NAMALWA (cell line): ENCODE measurements at places on chromosomes 3 and 15.

GRCh38 chr3:46668591-46668990 lies 24.9 kb downstream of the ALS2CL start:
- no peak for DNase-seq

GRCh38 chr3:174266476-174266875 lies 592.7 kb upstream of the NAALADL2 start:
- no peak for DNase-seq

- no peak for DNase-seq
Measured at GRCh38 chr3:365268-365667, 168.7 kb downstream of the CHL1 start.

- DNase-seq: no peak
Measured at GRCh38 chr3:24853685-24854490, 359.2 kb upstream of the THRB start.

DNA sequence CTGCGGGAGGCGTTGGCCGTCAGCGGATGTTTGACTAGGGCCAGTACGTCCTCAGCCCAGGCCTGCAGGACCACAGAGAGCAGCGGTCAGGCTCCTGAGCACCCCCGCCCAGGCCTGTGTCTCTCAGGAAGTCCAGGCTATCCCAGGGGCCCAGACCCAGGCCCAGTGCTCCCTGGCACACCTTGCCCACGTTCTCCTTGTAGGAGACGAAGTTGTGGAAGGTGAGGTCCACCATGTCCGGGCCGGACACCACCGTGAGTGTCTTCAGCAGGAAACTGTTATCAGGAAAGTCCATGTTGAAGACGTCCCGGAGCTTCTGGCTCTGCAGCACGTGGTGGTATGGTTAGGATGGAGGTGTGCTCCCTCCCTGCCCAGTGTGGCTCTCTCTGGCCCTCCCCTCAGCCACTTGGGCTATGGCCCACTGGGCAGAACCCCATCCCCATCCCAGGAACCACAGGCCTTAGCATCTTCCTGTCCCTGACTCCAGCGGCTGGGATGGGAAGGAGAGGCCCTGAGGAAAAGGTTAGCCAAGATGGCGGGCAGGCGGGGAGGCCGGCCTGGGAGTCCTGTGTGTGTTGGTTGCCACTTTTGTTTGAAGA lies 5.3 kb downstream of the PLCB2 start:
- DNase-seq: no peak

- DNase-seq: no peak
Measured at GRCh38 chr15:43219929-43220928, 589 bp downstream of the EPB42 start.

DNA sequence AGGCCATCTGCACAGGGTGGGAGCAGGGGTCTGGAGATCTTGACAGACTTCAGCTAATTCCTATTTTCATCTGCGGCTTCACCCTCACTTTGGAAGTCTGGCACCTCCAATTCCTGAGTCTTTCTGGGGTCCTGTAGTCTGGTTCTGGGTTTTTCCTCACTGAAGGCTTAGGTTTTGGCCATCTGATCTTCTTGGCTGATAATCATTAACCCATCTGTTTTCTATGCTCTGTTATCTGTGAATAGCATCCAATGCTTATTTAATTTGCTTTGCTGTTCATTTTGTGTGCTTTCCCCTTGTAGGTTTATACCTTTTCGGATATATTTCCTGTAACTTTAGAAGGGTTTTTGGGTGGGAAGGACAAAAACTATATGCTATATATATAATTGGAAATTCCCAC lies 17.6 kb downstream of the TATDN2 start:
- no peak for DNase-seq

DNA sequence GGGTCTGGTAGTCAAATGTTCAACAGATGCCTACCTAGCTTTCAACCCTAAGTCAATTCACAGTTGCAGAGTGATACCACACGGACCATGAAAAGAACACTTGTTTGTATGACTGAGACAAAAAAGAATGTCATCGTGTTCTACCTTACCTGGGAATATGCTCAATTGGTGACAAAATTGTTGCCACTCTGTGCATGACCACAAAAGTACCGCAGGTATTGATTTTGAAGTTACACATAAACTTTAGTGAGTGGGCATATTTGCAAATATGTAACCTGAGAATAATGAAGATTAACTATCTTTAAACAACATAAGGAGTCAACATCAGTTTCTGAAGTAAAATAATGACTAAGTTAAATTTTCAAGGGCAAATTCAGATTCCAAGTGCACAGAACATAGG lies 53.4 kb upstream of the SNRPN start:
- no peak for DNase-seq

DNA sequence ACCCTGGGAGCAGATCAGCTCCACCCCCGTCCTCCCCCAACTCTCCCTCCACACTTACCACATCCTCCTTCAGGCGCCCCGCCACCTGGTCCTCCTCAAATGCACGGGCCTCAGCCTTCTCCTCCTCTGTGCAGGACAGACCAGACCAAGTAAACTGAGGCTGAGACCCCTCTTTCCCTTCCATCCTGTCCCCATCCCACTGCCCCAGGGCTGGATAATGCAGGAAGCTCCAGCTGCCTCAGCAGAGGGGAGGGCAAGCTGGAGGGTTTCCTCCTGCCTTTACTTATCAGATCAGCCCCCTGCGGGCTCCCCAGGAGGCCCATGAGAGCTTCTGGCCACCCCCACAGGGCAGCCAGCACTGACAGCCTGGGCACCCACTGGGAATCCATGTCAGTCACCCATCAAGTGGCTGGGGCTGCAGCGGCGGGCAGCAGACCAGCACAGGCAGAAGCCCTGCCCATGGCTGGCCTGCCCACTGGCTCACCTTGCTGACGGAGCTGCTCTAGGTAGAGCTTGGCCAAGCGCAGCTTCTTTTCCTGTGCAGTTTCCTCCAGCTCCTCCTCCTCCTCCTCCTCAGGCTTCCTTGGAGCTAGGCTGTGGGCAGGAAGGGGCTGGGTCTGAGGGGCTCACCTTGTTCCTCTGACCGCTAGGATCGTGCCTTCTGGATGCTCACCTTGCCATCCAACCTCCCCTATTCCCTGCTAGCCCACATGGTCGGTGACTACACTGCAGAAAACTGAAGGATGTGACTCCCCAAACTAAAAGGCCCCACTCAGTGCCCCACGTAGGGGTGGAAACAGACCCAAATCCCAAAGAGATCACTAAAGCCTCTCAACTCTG lies 3.9 kb downstream of the RRP9 start:
- DNase-seq: no peak

- no peak for DNase-seq
Measured at GRCh38 chr3:195931582-195932273, 23.4 kb upstream of the TNK2 start.

GRCh38 chr3:71064291-71064955 lies 519.1 kb downstream of the FOXP1 start:
- peak; percentile 63 for DNase-seq

DNA sequence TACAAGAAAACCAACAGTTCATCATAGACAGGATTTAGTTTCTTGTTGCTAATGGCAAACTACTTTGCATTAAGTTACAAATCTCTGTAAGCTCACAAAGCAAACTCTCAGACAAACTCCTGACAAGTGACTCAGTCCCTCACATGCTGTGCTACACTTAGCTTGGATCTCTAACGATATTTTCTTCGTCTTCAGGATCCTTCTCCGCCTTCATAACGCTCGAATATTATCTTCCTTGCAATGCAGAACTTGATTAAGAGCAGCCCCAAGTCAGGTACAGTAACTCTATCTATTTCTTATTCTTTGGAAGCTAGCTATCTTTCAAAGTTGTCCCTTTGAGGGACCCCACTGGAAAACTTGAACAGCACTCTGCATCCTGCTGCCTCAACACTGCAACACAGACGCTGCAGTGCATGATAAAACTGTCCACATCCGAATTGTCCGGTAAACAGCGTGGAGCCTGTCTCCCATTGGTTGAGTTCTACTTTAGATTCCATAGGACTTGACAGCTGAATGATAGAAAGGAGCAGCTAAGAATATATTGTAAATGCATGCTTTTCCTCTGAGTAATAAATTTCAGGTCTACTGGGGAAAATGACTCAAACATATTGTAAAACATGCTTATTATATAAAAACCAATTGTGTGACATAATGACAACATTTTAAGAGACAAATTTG lies 61.3 kb downstream of the UACA start:
- DNase-seq: no peak

- DNase-seq: no peak
Measured at GRCh38 chr15:58039079-58040035, 26.2 kb downstream of the ALDH1A2 start.

GRCh38 chr15:48046813-48047438 lies 73.9 kb upstream of the SLC24A5 start:
- DNase-seq: no peak

- no peak for DNase-seq
Measured at GRCh38 chr3:101095693-101096430, 102.6 kb upstream of the ABI3BP start.

DNA sequence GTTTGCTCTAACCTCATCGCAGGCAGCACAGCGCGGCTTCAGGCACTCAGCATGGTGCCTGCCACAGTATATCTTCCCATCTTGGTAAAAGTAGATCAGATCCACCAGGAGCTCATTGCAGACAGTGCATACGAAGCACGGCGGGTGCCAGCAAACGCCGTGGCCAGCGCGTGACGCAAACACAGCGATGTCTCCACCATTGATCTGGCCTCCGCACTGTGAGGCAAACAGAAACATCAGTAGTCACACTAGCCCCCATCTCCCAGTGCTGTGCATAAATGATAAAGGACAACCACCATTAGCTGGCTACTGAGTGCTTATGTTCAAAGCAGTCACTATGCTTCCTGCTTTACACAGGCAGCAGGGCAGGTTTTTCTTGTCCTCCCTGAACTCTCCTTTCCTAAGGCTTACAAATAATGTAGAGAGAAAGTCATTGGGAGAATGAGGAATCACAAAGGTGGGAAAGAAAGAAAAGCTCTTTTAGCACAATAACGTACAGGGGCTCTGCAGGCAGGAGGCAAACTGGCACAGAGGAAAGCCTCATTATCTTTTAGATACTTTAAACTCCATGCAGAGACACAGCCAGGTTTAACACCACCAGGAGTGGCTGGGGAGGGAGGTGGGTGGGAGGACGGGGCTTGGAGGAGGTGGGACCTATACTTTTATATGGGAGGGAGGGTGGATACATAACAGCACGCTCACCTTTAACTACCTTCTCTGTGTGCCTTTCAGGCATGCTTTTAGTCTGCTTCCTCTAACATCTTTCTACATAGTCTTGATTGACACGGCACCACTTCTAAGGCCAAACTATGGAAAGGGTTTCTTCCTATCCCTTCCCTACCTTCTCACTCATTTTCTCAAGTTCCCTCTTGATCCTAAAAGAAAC lies 67.9 kb downstream of the PRICKLE2 start:
- no peak for DNase-seq

GRCh38 chr15:68560501-68561113 lies 18.2 kb upstream of the CORO2B start:
- no peak for DNase-seq

GRCh38 chr3:156290924-156291271 lies 170.5 kb downstream of the KCNAB1 start:
- no peak for DNase-seq
